ENCODE measurements at places on chromosomes 2 and 18.

- DNase-seq: no peak
Measured at GRCh38 chr2:46634905-46635304, 155.5 kb downstream of the TMEM247 start.

DNA sequence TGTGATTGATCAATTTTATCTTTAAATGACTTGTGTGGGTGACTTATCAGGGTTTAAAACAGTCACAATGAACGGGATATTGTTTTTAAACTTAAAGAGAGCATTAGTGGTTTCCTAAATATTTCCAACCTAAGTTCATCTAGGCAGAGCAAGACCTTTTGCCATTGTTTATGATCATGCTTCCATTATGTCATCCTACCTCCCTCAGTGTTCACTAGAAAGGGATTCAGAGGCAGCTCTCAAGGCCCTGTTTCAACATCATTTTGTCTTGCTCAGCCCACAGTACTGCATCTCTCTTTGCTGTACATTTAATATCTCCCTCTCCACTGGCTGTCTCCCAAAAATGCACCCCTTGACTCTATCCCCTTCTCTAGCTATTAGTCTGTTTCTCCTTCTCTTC, 21.5 kb upstream of the PELI1 start:
- DNase-seq: no peak

GRCh38 chr2:237072067-237072931, 13.4 kb upstream of the COPS8 start:
- no peak for DNase-seq

GRCh38 chr2:34909992-34910705, 1311.0 kb upstream of the FAM98A start:
- no peak for DNase-seq

DNA sequence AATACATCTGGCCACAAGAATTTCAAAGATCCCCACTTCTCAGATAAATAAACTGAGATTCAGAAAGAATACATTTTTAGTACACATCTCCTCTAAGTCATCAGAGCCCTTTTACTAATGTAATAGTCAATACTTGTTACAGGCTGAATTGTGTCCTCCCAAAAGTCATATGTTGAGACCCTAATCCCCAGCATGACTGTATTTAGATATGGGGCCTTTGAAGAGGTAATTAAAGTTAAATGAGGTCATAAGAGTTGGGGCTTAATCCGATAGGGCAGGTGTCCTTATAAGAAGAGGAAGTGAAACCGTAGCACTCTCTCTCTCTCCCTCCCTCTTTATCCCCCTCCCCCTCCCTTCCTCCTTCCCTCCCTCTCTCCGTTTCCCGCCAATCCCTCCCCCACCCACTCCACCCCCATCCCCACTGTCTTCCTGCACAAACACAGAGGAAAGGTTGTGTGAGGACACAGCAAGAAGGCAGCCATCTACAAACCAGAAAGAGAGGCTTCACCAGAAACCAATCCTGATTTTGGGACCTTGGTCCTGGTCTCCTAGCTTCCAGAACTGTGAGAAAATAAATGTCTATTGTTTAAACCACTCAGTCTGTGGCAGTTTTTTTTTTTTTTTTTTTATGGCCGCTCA, 66.6 kb upstream of the ZNF397 start:
- no peak for DNase-seq

DNA sequence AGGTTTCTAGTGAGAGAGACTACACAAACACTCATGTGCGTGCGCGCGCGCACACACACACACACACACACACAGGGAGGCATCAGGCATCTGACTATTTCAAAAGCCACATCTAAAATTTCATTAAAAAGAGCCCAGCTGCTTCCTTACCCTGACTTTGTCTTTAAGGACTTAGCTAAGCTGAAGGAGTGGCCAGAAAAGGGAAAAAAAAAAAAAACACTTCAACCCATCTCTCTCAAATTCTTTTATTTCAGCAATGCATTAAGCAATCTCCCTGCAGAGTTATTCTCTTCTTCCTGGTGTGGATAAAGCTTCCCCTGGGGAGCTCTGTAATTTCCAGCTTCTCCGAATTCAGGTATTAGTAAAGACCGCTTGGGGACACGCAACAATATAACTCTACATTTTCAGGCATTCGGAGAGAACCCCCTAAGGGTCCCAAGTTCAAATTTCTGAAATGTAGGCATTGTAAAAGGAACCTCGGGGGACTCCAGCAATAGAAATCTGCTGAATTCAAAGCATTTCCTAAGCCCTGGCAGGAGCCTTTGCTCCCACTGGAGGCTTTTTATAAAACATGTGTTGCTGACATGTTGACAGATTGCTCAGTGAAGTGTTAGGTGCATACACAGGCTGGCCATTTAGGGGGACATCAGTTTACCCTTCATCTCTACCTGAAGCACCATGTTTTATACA, 67.0 kb downstream of the ZNF521 start:
- DNase-seq: peak; percentile 65

DNA sequence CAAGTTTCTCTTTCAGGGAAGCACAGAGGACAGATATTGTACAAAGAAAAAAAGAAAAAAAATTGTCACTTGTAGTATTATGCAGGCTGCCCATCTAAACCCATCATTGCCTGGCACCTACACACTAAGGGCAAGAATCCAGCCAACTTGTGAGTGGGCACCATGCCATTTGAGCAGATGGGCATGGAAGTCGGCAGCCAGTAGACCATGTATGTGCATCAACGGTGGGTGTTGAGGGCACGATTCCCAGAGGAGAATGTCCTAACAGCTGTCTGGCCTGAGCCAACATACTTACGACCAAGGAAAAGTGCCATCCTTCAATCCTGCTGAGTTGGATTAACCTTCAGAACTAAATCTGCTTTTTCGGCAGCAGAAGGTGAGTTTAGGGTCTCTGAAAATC, 63.9 kb downstream of the ARHGAP15 start:
- DNase-seq: no peak

DNA sequence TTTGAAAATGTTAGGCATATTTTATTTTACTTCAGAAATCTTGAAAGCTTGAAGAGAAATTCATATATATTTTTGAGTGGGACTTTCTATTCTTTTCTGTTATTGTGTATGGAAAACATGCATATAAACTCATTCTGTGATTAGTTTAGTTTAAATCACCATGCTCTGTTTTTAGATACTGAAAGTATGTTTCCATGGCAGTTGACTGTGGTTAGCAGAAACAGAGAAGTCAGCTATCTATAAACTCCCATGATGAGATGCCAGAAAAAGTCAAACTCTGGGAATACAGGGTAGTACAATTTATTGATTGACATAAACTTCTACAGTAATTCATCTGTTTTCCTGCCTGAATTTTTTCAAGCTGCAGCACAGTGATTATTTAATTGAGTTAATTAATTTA, 905.3 kb upstream of the VRK2 start:
- no peak for DNase-seq

DNA sequence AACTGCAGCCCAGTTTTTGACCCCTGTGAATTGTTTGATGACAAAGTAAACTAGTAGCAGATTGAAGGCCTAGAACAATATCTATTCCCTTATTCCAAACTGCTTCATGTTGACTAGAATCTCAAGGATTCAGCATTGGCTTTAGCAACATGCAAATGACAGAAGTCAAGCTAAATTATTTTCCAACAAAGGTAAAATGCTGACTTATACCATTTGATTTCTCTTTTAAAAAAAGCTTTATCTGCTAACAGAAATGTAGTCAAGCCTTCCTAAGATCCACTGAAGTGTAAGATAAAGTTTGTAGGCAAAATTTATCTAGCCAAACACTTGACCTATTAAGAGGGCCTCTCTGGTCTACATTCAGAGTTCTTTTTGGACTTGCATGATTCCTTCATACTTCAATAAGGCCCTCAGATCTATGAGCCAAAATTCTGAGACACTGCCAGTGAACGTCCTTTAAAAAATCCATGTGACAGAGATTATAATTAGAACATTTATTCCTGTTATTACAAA, 9.5 kb upstream of the CYBRD1 start:
- DNase-seq: no peak

DNA sequence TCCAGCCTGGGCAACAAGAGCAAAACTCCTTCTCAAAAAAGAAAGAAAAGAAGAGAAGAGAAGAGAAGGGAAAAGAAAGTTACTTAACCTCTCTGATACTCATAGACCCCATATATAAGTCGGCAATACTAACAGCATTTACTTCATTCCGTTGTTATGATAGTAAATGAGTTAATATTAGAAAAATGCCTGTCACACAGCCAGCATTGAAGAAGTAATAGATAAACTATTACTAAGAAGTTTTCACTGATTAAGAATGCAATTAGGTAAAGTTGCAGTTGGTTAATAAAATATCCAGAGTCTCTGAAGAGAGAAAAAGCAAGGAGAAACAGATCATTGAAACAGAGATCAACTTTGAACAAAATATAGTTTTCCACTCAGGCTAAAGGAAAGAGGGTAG, 161.3 kb upstream of the UBE2E3 start:
- DNase-seq: no peak

- no peak for DNase-seq
Measured at GRCh38 chr2:109348671-109349502, 219.9 kb downstream of the SH3RF3 start.

GRCh38 chr2:69482471-69482870, 45.2 kb upstream of the NFU1 start:
- no peak for DNase-seq

- DNase-seq: no peak
Measured at GRCh38 chr2:170503563-170503962, 211.6 kb upstream of the SP5 start.

DNA sequence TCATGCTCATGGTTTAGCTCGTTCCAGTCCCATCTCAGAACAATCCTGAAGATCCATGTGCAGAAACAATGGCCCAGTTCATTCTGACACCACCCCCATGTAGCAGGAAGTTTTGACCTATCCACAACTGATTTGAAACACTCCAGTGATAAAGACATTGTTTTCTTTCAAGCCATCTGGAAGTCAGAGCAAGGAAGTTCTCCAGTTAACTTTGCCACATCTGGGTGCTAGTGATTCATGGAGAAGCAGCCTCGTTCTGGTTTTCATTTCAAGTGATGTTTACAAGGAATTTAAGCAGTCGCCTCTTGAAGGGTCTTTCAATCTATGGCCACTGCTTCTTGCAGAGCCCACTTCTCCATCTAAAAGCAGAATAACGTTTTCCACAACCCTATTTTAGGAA, 36.6 kb upstream of the TWIST2 start:
- DNase-seq: no peak

DNA sequence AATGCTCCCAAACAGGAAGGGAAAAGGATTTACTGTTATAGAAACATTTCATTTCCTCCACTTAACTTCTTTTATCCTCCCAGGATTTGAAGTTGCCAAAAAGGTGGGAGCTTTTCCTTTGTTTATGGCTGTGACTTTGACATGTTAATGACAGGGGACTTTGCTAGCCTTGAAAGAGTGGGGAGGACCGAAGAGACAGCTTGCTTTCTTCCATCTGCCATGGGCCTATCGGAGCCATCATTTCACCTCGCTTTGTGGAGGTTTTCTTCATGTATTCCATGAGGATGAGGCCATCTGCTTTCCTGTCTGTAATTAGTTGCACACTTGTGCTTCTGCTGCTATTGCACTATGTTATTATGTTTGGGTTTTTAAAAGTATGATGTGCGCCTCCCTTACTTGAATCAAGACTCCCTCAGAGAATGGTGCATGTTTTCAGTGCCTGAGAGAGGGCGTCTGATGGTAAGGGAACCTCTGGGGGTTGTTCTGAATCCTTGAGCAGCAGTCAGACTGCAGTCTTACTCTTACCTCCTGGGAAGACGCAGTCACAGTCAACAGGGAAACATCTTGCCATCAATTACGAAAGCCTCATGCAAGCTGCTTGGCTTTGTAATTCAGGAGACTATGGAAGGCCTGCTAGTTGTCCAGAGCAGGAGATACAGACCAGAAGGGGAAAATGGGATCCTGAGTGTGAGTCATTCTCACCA, 173.3 kb upstream of the MGAT5 start:
- DNase-seq: no peak

GRCh38 chr2:218517434-218518206, 50.5 kb downstream of the USP37 start:
- no peak for DNase-seq

DNA sequence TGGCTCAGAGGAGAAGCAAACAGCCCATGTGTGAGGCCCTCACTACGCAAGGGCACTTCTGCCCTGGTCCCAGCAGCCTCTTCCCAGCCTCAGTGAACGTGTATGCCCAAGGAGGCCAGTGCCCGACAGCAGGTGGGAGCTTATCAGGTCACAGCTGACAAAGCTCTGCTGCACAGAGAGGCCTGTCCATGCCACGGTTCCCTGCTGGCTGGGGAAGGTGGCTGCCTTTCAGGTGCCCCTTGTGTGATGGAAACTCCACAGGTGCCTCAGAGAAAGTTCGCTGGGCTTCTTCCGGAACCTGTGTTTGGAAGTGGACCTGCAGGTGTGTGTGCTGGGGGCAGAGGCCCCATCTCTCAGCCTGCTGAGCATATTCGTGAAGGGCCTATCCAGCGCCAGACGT, 47.3 kb downstream of the EDAR start:
- no peak for DNase-seq

DNA sequence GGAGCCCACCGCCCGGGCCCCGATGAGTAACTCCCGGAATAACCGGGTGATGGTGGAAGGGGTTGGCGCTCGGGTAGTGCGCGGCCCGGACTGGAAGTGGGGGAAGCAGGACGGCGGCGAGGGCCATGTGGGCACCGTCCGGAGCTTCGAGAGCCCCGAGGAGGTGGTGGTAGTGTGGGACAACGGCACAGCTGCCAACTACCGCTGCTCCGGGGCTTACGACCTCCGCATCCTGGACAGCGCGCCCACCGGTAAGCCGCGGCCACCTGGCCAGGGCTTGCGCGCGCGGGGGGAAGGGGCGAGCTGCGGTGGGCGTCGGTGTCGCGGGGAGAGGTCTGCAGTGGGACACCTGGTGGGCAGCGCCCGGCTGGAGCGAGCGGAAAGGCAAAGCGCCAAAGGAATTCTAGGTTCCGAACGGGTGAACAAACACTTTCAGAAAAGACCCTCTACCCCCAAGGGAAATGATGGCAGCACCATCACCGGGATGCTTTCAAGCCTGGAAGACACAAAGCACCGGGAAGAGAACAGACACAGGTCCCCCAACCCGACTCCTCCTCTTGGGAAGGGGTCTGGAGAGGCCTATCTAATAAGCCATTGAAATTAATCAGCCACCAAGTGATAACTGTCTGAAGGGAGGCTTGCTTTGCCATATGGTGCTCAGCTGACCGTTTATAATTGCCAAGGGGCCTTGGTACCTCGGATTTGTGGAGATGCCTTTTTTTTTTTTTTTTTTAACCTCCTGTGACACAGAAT, 1.1 kb downstream of the MIB1 start:
- no peak for DNase-seq

GRCh38 chr2:176449852-176450251, 180.6 kb downstream of the MTX2 start:
- DNase-seq: no peak

GRCh38 chr2:178250429-178250828, 56.1 kb downstream of the OSBPL6 start:
- no peak for DNase-seq

Measured in AG09319 (cell line).